ENCODE measurements at places on chromosomes 4 and X.

GRCh38 chr4:105707782-105708180 is 708 bp downstream of the INTS12 start:
- DNase-seq: no peak

- no peak for DNase-seq
Observed at GRCh38 chr4:83738895-83739294, 203.0 kb downstream of the GPAT3 start.

DNA sequence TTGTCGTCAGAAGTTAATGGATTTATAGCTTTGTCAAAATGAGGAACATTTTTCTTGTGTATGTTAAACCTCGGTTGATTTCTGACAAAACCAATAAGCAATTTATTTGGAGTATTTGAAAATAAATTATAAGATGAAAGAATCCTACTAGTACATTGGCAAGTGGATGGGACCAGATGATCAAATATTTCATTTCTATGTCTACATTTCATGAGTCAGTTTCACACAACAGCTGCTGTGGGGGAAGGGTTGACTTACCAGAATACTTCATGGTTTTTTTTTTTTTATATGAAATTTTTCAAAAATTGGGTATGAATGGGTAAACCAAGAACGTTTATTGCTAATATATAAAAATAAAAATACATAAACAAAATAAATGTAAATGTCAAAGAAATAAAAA is 39.4 kb downstream of the RAPGEF2 start:
- DNase-seq: no peak

GRCh38 chr4:54484383-54484782 is 173.4 kb upstream of the KIT start:
- no peak for DNase-seq

DNA sequence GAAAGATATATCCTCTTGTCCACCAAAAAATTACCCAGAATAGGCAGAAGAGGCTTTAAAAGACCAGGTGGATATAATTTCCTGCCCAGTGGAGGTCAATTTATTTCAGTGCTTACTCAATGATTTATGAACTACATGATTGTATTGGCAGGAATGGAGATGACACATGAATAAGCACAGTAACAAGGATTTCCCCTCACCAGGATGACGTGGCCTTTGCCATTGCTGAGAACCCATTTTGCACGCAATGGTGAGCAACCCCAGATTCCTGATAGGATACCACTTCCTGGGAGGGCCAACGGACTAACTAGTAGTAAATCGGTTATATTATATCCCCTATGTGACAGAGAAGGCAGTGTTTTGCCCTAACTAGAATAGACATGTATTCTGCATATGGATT is 11.6 kb upstream of the TTC29 start:
- DNase-seq: no peak

DNA sequence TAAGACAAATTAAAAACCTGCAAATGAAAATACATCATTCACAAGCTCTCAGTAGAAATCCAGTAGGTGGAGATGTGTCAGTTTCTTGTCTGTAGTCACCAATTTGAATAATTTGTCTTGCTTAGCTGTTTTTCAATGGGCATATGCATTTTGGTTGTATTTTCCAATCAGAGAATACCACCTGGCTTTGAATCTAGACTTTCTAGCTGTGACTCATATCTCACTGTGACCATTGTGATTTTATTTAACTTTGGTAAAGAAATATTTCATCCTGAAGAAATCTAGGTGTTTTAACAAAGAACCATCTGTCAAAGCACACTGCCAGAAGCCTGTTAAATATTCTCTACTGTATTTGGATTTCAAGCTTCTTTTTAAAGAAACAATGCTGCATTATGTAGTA is 1650.6 kb upstream of the IGFBP7 start:
- no peak for DNase-seq

DNA sequence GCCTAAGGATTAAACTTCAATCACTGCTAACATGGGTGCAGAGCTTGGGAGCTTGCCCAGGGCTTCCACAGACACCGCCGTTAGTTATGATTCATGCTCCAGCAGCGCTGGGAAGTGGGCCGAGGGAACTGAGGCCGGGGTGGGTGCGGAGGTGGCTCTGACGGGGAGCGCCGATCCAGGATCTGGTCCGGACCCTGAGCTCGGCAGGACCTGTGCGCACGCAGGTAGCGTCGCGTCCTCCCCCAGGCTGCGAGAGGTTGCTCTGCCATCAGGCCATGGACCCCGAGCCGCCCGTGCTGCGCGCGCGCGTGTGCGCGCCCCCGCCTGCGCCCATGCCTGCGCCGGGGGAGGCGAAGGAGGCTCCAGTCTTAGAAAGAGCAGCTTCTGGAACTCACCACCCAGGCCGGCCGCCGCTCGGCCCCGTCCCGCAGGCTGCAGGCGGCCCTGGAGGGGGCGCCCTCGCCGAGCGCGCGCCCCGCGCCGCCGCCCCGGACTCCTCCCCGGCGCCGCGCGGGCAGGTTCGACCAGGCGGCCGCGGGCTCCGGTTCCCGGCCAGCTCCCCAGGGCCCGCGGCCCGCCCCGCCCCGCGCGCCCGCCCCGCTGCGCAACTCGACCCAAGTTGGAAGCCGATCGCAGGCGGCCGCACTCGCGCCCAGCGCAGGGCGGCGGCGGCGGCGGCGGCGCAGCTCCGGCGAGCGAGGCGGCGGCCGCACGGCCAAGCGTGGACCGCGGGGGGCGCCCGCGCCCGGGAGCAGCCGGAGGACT is 732 bp upstream of the ADRA2C start:
- no peak for DNase-seq

DNA sequence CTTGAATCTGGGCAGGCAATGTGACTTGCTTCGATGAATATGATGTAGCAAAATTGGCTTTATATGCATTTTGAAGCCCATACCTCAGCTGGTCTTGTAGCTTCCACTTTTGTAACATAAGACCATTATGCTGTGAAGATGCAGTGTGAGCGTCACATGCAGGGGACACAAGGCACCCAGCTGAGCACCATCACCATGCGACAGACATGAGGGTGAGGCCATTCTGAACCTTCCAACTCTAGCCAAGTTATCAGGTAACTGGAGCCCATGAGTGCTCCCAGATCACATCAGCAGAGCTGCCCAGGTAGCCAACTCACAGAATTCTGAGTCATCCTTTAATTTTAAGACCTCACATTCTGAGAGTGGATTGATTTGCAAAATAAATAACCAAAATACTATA is 705.9 kb downstream of the FSTL5 start:
- no peak for DNase-seq

DNA sequence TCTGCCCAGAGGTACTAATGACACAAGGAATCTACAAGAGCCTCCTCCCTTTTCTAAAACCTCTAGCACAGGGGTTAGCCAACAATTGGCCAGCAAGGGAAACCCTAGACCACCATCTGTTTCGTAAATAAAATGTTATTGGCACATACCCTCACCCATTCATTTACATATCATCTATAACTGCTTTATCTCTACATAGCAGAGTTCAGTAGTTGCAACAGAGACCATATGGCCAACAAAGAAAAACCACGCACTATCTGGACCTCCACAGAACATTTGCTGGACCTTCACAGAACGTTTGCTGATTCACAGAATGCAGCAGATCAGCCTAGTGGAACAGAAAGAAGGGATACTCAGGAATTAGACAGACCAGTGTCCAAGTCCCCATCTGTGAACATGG is 9.4 kb downstream of the SLC2A9 start:
- no peak for DNase-seq

DNA sequence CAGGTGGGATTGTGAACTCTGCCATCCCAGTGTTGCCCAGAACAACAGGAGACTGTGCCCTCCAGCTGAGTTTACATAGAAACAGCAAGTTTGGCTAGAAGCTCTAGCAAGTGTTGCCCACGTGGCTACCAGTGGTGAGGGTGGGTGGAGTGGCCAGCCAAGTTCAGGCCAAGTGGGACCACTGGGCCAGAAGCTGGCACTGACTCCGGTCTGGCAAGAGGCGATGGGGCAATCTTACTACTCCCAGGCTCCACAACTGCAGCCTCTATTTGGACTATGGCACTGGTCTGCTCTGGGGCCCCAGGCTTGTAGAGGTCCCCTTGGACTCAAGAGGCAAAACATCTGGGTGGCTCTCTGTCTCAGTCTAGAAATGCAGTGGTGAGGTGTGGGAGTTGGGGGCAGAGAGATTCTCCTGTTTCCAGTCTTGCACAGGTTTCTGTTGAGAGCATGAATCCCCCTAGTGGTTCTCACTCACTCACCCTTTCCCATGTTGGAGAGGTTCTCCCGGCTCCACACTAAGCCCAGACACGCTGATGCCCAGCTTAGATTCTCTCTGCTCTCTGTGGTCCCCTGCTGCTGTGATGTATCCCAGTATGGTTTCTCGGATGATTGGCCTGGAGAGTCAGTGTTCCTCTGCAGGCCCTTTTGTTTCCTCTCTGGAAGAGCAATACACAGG is 615.3 kb downstream of the PDHA2 start:
- no peak for DNase-seq
